ENCODE measurements at places on chromosomes 4 and X. TPM values are rescaled to one million over a fixed set of nuclear protein-coding genes. Genes with fewer than 3 reads are reported as not detected.

DNA sequence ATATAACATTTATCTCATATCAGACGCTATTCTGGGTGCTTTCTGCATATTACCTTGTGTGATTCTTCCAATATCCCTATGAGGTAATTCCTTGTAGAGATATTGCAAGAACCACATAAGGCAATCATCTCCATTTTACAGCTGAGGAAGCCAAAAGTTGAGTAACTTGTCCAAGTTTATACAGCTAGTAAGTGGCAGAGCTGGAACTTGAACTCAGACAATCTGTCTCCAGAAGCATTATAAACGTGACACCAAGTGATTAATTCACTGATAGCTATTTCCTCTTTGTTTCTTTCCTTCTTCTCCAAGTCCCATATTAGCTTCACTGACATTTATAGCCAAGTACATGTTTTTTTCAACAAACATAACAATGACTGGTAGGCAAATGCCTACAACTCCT lies 7.3 kb downstream of the EMCN start:
- no peak for DNase-seq

DNA sequence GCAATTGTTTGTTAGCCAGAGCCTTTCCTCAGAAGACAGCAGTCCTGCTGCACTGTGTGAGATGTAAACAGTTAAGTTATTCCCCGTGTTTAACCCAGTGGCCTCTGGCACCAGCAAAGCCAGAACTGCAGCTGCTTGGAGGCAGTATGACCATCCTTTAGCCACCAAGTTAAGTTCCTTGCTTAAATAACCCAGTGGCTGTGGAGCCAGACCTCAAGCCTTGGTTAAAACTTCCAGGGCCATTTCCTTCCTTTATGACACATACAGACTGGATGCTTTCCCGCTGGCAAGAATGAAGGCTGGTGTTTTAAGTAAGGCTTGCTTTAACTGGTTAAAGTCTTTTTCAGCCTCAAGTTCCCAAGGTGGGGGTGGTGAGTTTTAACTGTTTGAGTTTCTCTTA lies 379.8 kb downstream of the DCAF12L2 start:
- no peak for DNase-seq

Gene MAEA
- 49.5 TPM for total RNA-seq

- no peak for DNase-seq
Observed at GRCh38 chr4:12583275-12583674, 900.9 kb downstream of the RAB28 start.

Gene CT45A5
- not detected for total RNA-seq

DNA sequence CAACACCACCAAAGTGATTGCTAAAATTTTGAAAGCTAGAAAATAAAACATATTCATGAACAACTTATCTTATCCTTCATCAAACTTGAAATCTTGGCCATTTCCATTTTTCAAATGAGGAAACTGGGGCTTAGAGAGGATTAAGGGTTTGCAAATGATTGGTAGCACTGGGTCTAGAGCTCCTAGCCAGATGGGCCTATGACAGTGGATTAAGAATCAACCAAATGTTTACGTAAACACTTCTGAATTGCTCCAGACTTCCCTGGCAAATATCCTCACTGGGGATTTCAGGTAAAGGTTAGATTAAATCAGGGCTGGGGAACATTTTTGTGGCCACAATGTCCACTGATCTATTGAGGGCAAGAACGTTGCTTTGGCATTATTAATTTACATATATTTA lies 241.2 kb downstream of the ANK2 start:
- no peak for DNase-seq

Gene TMEM271
- not detected for total RNA-seq

DNA sequence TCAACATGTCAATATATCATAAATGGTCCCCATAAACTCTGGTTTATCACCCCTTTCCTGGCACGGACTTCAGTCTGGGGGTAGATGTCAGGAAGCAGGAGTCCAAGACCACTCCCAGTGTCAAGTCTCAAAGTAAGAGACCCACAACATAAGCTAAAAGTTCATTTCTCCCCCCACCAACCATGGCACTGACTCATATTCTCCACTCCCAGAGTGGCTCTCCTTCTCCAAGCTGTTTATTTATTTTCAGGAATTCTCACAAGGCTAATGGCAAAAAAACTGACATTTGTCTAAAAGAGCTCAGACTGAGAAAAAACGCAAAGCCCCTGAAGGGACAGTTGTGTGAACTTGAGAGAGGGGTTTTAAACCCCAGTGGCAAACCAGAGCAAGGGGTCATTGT lies 217.0 kb downstream of the RAB28 start:
- DNase-seq, result no peak

Gene GLRA2
- not detected for total RNA-seq

Gene PABPC4L
- total RNA-seq, result 0.66 TPM

DNA sequence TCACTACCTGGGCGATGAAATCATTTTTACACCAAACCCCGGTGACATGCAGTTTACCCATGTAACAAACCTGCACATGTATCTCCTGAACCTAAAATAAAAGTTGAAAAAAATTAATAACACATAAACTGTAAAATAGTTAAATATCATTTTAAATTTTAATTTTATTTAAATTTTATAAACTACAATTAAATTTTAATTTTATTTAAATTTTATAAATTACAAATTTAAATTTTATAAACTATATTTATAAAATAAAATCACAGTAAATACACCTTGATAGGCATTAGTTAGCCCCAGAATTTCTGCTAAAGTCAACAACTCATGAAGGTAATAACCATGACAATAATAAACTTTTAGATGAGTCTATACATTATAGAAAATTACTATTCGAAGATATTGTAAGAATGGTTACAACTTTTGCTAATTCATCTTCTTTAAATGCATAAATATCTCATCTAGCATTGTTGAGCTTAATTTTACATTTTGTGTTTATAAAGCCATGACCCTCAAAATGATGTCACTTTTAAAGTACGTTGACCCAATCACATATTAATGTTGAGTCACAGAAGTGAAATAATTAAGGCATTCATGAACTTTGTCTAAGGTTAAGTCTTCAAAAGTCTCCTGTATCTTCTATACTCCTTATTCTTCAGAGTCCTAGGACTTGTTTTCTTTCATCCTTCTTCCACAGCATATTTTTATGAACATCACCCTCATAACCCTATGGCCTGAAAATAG lies 755.8 kb upstream of the LCORL start:
- DNase-seq, result no peak

GRCh38 chr4:120207021-120207420 lies 140.4 kb upstream of the MAD2L1 start:
- no peak for DNase-seq

- DNase-seq, result no peak
Observed at GRCh38 chrX:76802708-76803107, 375.2 kb downstream of the MAGEE1 start.

GRCh38 chr4:14008494-14008893 lies 381.0 kb upstream of the BOD1L1 start:
- DNase-seq, result no peak

Gene GAGE12J
- not detected for total RNA-seq

DNA sequence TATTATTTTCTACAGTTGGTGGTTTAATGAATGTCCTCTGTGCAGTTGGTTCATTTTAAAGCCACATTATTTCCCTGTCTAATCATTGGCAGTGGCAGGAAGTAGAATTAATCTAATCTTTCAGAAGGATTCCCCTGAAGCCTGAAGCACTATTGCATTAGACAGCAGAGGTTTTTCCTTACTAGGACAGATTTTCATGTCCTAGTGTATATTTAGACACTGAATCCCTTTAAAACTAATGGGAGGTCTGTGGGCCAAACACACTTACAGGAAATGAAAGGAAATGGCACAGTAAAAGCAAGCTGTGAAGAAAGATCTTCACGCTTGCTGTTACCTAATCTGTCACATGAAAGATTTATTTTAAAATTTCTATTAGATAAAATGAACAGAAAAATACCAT lies 165.2 kb downstream of the SLC39A8 start:
- no peak for DNase-seq

- DNase-seq, result no peak
Observed at GRCh38 chrX:41858161-41858775, 65.1 kb downstream of the CASK start.

GRCh38 chr4:150418757-150419410 lies 163.1 kb upstream of the MAB21L2 start:
- no peak for DNase-seq

DNA sequence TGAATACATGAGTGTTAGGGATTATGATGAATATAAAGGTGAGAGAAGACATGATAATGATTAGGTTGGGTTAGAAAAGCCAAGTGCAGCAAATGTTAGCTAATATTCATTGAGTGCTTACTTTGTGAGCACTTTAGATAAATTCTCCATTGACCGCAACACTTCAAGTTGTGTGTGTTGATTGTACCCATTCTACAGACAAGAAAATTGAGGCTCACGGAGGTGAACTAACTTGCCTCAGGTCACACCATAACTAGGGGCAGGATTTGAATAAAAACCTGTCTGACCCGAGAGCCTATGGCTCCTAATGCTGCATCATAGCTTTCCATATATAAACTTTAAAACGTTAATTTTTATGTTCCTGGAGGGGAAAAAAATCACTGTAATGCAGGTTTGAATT lies 15.2 kb upstream of the C4orf50 start:
- no peak for DNase-seq

DNA sequence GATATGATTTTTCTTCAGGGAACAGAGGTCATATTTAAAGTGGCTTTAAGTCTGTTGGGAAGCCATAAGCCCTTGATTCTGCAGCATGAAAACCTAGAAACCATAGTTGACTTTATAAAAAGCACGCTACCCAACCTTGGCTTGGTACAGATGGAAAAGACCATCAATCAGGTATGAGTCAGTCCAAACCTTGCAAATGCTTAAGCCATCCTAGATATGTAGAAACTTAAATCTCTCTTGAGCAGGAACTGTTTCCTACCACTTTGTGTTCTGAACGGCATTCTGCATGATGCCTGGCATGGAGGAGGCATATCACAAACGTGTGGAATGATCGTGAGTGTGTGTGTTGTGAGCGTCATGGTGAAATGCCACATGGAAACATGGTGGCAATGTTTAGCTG lies 164.8 kb downstream of the PTTG2 start:
- no peak for DNase-seq

GRCh38 chr4:145501051-145501660 lies 19.5 kb downstream of the SMAD1 start:
- no peak for DNase-seq

- DNase-seq, result no peak
Observed at GRCh38 chrX:123731258-123731986, 1.4 kb downstream of the THOC2 start.

DNA sequence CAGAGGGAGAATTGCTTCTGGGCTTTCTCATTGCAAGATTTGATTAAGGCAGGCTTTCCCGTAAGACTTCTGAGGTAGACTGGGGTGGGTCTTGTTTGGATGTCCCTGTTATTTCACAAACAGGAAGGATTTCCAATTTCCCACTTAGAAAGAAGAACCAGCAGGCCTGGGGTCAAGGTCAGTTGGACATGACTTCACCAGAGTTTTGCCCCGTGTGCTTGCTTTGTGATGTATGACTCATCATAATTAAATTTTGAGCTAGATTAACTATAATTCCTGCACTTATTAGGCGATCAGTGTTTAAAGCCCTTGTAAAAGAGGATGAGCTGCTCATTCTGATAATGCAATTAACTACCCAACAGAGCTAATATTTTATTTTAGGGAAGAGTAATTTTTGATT lies 32.8 kb upstream of the ARHGAP36 start:
- no peak for DNase-seq

DNA sequence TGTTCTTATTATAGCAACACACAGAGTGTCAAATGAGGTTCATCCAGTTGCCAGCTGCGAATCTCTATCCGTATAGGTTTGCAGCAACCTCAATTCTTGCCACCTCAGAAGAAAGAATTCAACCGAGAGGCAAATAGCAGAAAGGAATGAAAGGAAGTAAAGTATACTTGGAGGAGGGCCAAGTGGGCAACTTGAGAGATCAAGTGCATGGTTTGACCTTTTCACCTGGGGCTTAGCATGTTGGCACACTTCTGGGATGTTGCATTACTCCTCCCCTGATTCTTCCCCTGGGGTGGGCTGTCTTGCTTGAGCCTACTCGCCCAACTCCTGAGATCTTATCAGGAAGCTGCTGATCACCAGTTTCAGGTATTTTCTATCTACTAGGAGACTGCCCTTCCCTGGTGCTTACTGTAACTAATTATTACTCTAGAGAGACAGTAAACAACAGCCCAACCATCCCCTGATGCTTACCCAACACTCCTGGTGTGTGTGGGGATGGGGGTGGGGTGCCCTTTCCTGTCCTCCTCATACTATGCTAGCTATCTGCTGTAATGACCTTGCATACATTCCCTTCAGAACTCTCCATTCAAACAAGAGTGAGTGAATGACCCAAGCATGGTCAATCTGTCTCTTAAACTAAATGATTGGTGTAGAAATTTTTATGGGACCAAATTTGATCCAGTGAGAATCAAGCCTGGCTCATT lies 7.3 kb upstream of the TMEM33 start:
- DNase-seq, result no peak

GRCh38 chr4:76061982-76062381 lies 12.5 kb upstream of the ART3 start:
- no peak for DNase-seq

GRCh38 chr4:152988721-152989553 lies 52.8 kb downstream of the FHDC1 start:
- no peak for DNase-seq

DNA sequence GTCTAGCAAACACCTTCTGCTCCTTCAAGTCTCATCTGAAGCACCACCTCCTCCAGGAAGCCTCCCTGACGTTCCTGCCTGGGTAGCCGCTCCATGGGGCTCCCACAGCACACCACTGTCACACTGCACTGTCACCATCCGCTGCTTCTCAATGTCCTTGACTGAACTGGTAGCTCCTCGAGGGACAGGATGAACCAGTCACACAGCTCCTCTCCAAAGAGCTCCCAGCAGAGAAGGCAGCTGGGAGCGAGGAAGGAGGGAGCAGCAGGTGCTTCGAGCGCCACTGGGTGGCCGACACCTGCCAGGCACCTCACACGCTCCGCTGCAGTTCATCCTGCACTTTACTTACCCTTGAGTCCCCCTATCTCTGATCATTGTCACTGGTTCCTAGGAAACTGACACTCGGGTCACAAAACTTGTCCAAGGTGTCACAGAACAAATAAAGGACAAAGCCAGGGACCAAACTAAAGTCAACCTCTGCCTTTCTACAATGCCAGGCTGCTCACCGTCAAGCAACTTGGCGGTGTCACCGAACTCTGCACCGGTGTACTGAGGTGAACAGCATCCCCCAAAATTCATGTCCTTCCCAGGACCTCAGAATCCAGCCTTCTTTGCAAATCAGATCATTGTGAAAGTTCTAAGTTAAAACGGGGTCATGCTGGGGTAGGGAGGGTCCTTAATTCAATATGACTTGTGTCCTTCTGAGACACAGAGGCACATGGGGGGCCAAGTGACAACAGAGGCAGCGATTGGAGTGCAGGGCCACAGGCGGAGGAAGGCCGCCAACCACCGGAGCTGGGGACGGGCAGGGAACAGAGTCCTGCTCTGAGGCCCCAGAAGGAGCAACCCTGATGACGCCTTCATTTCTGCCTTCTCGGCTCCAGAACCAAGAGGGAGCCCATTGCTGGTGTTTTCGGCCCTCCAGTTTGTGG lies 5.5 kb upstream of the S100P start:
- DNase-seq, result no peak

- no peak for DNase-seq
Observed at GRCh38 chr4:24321131-24321530, 263.2 kb downstream of the DHX15 start.

GRCh38 chr4:24975510-24975909 lies 55.2 kb downstream of the LGI2 start:
- no peak for DNase-seq

Gene RPS6KA6
- 0.41 TPM for total RNA-seq
